ENCODE measurements at places on chromosomes 1 and 21.

- DNase-seq, result peak; percentile 75
Measured at GRCh38 chr1:1462318-1462966, 9.1 kb upstream of the ATAD3B start.

DNA sequence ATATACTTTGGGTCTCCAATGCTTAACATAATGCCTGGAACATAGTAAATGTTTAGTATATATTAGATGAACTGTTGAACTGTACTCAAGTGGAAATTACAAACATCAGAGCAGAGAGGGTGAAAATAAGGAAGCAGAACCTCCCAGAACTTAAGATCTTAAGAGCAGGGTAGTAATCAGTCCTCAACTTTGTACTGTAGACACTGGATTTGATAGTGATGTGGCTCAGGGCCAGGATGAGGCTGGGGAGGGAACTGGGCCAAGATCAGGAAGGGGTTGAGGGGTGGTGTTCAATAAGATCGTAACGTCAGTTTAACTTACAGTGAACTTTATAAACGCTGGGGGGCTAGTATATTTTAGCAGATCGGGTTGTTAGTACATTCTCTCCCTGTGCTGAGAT, 15.4 kb downstream of the MPZL1 start:
- DNase-seq, result no peak

DNA sequence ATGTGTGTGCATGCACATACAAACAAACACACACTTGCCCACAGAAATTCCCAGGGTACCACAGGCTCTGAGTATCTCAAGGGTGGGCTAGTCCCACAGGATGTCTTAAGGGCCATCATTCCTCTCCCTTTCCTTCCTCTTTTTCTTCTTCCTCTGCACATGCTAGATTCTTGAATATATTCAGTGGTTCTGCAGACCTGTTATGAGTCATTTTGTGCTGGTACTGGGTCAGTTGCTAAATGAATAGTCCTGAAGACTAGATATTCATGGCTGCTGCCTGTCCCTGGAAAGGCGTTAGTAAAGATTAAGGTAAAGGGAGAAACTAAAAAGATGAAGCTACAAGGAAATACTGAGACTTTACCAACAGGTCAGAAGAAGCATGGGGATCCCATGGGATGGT, 256.7 kb upstream of the KIAA0040 start:
- no peak for DNase-seq

- no peak for DNase-seq
Measured at GRCh38 chr1:24075946-24076345, 36.0 kb downstream of the MYOM3 start.

- peak; percentile 29 for DNase-seq
Measured at GRCh38 chr1:222618001-222618879, at the start of gene MIA3. TSS of gene MIA3 (plus strand) at chr1:222618097. CDS start at chr1:222618111, 14 bp downstream.
